ENCODE measurements at places on chromosomes 6 and 20.

- DNase-seq, result peak; percentile 33
These were observed 236.8 kb downstream of the LY86 start for GRCh38 chr6:6825193-6825784.

DNA sequence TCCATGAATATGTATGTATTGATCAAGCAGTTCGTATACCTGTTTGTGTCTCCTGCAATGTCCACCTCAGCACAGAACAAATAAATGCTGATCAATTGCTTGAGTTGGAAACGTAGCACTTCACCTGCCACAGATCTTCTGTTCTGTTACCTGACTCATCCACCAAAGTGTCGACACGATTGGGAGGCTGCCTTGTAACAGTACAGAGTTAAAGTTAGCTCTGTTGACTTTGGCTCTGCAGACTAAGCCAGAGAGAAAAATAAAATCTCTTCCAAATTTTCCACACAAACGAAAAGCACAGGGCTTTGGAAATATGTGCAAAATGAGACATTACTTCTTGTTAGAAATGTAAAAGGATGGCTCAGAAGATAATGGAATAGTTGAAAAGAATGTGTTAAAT, 245.4 kb downstream of the NRN1 start:
- no peak for DNase-seq

- no peak for DNase-seq
These were observed 2.2 kb downstream of the UBR2 start for GRCh38 chr6:42565823-42566613.

DNA sequence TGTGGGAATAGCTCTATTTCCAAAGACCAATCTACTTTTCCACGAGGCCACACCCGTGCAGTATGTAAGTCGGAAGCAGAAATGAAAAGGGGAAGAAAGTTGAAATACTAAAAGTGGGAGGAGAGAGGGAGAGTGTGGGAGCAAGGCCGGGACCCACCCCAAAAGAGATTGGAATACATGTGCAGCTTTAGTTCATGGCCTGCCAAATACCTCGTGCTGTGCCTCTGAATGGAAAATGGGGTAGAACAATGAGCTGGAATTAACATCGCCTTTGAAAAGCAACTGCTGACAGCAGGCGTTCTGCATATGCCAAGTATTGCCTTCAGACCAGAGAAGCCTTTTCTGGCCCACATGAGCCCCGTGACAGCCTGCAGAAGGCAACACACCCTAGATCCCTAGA, 155.6 kb downstream of the CD83 start:
- DNase-seq, result no peak

- no peak for DNase-seq
These were observed 51.7 kb downstream of the GFOD1 start for GRCh38 chr6:13435477-13436246.

DNA sequence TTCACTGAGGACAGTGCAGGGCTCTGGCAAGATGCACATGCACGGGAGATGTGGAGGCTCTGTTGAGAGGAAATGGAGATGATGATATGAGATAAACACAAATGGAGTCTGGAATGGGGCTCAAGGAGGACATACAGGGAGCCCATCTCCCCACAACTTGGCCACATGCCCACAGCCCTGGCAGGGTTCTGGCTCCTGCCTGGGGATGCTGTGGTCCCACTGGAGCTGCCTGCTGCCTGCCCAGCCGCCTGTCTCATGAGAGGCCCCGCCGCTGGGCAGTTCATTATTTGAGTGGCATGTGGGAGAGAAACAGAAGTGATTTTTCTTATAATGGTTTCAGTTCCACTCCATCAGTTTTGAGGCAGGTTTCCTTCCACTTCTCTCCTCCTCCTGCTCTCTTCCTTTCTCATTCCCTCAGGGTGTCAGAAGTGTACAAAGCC, 133.6 kb upstream of the TRAF3IP2 start:
- DNase-seq, result no peak

DNA sequence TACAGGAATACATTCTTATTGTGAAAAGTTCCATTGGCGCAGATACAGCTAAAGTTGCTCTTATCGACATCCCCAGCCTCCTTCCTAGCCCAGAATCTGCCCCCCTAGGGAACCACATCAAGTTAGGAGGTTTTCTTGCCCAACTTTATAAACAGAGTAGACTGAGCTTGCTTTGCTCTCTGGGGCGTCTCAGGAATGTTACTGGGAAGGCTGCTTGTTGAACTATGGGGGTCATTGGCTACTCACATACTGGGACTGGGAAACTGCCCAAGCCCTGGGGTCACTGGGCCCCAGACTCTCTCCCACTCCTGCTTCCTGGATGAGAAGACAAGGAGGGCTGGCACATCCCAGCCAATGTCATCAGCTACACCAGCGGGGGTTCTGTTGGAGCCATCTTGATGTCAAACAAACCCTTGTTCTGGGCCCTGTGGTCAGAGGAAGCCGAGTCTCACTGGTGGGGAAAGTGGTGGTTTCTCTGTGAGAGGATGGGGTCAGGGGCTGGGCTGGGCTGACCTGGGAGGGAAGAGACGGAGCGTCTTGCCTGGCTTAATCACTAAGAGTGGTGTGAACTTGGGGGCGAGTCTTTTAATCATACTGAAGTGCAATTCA, 26.0 kb downstream of the BPIFB4 start:
- DNase-seq, result no peak

DNA sequence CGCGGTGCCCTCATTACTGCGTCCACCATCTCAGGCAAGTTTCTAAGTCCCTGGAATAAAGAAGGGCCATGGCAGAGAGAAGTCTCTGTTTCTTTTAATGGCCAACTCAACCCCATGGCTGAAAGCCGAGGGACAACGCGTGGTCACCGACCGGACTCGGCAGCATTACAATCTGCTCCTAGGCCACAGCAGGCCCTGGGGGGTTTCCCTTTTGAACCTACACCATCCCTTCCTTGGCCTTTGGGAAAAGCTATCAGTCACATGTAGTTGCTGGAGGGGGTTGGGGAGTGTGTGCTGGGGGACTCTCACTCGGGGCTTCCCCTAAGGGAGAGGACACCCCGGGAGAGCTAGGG, 11.1 kb upstream of the FAM83C start:
- no peak for DNase-seq

DNA sequence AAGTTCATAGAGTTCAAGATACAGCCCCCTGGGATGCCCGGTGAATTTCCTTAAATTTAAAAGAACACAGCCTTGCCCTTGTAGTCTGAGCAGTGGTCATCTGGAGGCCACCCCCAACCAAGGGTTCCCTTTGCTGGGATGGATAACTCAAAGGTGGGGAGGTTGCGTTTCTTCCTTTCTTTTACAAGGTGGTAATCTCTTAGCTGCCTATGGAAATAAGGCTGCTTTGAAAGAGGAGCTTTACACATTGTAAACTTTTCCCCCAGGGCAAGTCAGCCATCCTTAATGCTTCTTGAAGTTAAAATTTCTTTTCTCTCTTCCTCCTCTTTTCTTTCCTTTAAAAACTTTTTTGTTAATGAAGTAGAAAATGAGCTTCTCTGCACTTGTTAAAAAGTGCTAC, 71.2 kb upstream of the PRDM1 start:
- no peak for DNase-seq
